Left forelimb (tissue), 1 donor: ENCODE measurements at places on chromosomes 7 and 10.

DNA sequence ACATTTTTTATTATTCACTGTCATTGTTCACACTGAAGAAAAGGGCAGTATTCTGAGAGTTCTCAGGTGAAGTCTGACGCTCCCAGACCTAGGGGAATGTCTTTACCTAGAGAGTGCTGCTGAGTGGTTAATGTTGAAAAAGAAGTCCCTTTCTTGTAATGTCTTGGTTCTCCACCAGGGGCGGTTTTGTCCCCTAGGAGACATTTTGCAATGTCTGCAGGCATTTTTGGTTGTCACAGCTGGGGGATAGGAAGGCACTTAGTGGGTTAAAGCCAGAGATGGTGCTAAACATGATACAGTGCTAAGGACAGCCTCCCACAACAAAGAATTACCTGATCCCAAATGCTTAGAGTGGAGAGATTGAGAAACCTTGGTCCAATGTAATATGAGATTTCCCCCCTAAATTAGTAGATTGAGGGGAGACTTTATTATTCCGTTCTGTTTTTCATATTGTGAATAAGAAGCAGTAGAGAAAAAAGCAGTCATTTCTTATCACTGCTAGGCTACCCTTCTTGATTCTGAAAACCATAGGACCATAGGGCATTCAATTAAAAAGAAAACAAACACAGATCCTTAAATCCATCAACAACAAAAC lies 13.1 kb downstream of the UMAD1 start:
- no peak for DNase-seq

DNA sequence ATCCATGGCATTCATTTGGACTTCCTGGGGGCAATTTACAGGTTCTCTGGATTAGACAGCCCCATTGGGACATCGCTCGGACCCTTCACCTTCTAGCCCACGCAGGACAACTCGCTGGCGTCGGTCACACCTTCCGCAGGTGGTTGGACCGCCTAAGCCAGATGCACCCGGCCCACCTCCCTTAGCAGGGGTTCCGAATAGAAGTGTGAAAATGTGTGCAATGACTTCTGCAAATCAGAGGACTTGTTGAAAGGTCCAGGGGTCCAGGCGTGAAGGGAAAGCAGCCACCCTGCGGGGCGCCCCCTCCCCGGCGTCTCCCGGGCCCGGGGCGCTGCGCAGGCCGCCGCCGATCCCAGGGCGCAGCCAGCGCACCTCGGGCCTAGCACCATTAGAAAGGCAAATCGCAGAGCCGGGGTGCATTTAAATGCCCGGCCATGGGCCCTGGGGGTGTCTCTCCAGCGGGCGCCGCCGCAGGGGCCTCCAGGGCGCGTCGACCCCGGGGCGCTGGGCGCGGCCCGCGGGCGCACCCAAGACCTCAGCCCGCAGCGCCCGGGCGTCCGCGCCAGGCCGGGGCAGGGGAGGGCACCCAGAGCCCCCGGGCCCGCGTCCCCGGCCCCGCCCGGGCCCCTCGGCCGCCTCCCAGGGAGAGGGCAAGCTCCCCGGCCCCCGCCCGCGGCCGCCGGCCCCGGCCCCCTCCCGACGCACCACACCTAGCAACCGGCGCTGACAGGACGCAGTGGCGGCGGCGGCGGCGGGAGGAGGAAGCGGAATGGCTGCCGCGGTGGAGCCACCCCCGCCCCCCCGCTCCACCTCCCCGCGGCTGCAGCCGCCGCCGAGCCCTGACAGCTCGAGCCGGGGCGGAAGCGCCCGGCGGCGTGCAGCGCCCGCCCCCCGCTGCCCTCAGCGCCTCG lies 1.2 kb downstream of the JAZF1 start:
- peak; percentile 77 for DNase-seq

GRCh38 chr7:26490640-26491624 lies 199.3 kb downstream of the SNX10 start:
- no peak for DNase-seq

DNA sequence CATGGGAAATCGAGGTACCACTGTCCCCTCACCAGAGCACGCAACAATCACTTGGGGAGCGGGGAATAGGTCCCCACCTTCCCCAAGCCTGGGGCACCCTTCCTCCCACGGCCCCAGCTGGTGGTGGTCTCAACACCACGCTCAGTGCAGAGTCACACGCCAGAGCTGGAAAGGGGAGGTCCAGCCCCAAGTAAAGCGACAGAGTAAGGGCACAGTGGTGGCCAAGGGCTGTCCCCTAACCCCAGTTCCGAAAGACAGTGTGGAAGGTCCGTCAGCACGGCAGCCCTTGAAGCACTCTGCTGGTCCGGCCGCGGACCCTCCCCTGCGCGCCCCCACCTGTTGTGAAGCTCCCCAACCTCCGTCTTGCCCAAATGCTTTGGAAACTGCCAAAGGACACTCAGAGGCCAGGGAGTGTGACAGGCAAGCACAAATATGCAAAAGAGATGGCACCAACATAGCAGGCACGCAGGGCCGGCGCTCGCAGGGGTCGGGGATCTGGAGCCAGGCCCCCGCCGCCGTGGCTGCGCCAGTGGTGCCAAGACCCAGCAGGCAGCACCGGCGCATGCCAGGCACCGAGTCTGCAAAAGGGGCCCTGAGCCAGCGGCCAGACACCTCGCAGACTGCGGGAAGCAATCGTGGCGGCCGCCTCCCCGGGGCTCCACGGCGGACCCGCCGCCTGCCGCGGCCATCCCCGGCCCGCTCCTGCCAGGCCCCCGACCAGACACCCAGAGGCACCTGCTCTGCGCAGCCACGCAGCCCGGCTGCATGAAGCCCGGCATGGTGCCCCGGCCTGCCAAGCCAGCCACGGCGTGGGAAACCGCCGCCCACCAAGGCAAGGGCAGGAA lies 51.6 kb upstream of the SRRM3 start:
- no peak for DNase-seq

DNA sequence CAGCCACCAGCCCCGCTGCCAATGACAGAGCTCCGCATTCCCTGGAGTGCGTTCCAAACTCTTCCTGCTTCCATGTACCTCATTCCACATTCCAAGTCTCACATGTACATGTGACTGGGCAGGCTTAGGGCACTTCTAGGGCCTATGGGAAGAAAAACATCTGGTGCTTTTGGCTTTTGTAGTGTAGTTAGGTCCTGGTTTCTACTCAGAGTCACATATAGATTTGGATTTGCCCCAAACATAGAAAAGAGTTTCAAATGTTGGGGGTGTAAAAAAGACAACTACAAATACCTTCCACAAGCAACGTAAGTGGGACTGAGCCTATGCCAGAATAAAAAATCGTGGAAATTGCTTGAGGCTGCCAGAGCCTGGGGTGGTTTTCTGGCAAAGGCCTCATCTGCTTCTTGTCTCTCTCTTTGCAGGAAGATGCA lies 84.1 kb downstream of the ZNF467 start:
- no peak for DNase-seq

DNA sequence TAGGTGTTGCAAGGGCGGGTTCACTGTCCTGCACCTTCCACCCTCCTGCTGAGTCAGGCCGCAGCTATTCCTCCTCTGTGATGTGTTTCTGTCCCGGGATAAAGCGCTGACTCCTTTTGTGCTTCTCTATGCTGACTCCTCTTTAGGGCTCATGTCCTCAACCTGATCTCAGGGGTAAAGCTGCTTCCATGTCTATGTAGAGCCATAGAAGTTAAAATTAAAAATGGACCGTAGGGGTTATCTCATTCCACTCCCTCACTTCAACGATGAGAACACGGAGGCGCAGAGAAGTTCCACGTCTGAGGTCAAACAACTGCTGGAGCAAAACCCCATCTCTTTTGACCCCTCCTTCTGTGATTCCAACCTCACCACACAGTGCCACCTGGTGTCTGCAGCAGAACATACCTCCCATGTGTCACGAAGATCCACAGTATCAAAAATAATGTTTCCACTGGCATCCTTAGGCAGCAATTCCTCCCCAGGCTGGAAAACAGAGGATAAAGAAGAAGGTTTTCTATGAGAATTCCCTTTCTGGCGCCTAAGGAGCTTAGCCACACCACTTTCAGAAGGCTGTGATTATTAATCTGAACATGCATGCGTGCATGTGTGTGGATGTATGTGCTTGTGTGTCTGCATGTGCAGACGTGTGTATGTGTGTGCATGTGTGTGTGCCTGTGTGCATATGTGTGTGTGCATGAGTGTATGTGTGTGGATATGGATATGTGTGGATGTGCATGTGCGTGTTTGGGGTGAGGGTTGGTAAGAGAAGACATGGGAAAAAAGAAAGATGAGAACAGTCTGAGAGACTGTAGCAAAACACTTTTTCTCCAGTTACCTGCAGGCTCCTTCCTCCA lies 81.2 kb upstream of the UCN3 start:
- DNase-seq, result no peak

GRCh38 chr7:138000081-138000701 lies 1.7 kb downstream of the CREB3L2 start:
- DNase-seq, result no peak

- DNase-seq, result no peak
Observed at GRCh38 chr7:80185571-80185970, 50.9 kb downstream of the GNAI1 start.

- DNase-seq, result no peak
Observed at GRCh38 chr10:37101261-37101660, 24.1 kb upstream of the ANKRD30A start.

DNA sequence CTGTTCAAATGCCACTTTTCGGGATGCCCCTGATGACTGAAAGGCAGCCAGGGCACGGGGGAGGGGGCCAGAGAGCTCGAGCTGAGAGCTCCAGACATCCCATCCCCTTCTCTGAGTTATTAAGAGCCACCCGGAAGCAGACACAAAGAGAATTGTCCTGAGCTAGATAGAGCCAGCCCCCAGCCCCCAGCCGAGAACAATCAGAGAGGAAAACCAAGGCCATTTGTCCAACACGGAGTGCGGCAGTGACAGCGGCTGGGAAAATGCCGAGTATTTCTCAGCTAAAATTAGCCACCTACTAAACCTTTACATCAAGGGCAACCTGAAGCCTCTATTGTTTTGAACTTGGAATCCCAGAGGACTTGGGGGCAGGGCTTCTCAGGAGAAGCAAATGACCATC lies 51.0 kb downstream of the UNC5B start:
- no peak for DNase-seq

- DNase-seq, result no peak
Observed at GRCh38 chr10:16011548-16011947, 151.2 kb upstream of the MINDY3 start.

DNA sequence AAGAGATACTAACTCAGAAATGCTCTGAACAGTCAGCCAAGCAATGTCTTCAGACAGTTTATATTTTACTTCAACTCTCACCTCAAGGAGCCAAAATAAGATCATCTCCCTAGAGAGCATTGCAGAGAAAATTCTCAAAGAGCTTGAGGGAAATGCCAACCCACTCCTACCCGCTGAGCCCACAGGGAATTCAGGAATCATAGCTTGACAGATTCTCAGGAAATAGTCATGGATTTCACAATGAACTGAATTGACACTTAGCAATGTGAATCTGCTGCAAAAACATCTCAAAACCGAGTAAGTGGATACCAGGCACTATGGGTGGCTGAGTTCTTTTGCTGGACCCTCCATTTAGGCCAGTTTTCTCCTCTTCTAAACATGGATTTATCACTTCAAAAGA lies 9.8 kb upstream of the PLAC9 start:
- DNase-seq, result no peak

DNA sequence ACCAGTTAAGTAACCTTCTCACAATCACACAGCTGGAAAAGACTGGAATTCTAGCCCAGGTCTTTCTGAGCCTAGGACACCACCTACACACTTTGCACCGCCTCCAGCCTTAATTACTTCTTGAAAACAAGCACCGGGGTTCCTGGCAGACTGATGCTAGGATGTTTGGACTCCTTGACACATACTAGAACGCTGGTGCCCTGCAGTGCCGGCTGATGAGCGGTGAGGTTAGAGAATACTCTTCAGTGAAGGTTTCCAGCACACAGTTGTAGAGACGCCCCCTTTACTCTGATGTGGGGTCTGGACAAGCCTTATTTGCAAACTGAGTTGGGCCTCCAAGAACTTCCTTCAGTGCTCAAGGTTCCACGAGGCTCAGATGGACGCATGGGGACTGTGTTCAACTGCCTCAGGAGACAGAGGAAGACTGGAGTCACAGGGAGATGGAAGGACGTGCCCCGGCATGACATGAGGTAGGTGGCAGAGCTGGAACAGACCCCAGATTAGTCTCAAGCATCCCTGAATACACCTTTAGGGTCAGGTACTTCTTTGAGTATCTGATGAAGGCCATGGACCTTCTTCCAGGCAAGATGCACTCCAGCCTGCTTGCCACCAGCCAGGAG lies 89.6 kb downstream of the COBL start:
- no peak for DNase-seq

DNA sequence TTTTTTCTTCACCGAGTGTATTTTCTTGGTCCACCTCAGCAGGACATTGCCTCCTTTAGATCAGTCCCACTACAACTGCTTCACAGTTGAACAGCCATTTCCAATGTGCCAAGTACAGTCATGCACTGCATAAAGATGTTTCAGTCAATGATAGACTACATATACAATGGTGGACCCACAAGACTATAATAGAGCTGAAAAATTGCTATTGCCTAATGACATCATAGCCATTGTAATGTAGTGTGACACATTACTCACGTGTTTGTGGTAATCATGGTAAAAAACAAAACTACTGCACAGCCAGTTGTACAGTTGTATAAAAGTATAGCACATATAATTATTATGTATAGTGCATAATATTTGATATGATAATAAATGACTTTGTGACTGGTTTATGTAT lies 113.8 kb upstream of the HPS1 start:
- DNase-seq, result no peak

DNA sequence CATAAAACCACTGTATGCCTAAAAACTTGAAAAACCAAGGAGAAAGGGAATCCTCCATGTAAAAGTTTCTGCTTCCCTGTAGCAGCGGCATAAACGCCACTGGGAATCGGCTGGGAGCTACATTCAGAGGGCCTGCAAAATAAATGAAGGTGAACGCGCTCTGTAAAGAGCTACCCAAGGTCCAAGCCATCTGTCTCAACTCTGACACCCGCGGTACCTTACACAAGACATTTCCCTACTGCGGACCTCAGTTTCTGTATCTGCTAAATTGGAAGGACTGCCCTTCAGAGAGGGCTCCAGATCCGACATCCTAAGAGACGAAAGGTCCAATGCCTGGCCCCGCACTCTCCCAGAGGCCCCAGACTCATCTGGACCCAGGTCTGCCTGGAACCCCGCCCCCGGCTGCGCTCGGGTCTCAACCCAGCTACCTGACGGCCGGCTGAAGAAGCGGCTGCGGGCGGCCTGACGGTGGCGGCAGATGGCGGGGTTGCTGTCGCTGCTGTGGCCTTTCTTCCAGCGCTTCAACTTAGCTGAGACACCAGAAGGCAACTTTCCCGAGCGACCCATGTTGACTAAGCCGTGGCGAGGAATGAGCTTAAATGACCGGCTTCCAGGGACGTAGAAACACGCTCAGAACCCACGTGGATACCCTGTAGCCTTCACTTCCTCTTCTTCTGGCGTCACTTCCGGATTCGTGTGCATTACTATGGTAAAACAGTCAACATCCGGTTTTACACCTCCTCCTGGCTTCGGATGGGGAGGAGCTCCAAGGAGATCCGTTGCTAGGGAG lies at the start of gene RRP12:
Gene RRP12, minus strand, starts transcription at position 676 of the 790 bp plus-strand sequence. Its CDS starts 109 bp downstream, at position 567.
- peak; percentile 85 for DNase-seq

DNA sequence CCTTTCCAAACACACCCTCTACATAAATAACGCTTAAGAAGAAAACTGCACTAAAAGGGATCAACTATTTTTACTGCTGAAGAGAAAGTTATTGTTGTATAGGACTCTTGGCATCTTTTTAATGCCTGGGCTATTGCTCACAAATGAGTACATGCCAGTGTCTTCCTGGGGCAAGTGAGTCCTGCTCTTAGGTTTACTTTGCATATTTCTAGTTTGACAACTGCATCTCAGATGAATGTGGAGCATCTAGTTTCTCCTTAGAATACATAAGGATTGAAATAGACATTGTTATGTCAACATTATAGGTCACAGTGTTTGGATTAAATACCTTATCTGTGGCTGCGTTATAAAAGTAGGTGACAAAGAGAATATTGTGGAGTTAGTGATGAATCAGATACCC lies 44.5 kb downstream of the PSMC2 start:
- no peak for DNase-seq
